Putamen (tissue), 1 donor: ENCODE measurements at places on chromosomes 6 and 20.

DNA sequence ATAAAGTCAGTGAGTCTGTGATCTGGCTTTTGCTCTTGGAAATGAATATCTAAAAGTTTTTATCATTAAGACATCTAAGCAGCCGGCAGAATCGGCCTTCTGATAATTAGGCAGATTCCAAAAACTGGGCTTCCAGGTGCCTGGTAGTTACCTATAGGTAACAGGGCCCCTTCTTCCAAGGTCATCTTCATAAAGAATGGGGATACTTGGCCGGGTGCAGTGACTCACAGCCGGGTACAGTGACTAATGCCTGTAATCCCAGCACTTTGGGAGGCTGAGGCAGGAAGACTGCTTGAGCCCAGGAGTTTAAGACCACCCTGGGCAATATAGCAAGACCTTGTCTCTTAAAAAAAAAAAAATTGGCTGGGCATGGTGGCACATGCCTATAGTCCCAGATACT lies 12.9 kb upstream of the RBL1 start:
- DNase-seq = no peak

- DNase-seq = no peak
Observed at GRCh38 chr6:28323813-28324424, 12.0 kb downstream of the ZSCAN31 start.

GRCh38 chr20:63819224-63819921 lies 11.7 kb downstream of the ZBTB46 start:
- no peak for DNase-seq

DNA sequence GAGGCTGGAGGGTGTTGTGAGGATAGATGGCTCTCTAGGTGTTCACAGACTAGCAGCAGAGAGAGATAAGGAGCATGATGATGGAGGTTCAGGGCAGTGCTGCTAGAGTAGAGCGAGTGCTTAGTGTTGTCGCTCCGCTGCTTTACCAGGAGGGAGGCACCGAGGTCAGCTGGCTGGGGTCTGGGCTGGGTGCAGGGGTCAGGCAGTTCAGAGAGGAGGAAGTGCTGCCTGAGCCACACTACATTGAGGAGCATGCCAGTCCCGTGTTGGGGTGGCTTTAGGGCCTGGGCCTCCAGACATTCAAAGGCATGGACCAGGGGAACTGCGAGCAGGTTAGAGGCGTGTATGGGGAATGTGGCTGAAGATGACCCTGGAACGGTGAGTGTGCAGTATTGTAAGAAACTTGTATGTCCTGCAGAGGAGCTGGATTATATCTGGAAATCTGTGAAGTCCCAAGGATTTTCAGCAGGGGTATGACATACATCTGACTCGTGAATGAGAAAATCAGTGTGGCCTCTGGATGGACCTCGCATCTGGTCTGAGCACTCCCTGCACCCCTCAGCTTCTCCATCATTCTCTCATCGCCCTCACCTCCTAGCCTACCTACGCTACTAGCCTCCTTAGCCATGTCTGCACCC lies 66.9 kb downstream of the IGF2R start:
- DNase-seq = no peak

GRCh38 chr20:53642196-53643030 lies 48.8 kb upstream of the ZNF217 start:
- peak; percentile 11 for DNase-seq

DNA sequence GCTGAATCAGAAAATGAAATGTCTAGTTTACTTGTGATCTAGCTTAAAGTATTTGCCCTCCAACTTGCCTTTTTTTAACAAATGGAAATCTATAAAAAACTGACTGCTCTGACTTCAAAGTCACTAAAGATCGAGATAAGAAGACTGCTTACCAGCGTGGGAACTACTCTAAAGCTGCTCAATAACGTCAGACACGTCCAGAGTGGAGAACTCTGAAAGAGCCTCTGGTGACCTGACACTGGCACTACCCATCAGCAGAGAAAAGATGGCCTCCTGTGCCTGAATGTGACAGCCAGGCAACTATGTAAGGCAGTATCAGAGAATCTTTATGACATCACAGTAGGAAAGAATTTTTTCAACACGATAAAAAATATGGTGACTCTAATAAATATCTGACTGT lies 202.1 kb upstream of the SHLD1 start:
- DNase-seq = no peak

DNA sequence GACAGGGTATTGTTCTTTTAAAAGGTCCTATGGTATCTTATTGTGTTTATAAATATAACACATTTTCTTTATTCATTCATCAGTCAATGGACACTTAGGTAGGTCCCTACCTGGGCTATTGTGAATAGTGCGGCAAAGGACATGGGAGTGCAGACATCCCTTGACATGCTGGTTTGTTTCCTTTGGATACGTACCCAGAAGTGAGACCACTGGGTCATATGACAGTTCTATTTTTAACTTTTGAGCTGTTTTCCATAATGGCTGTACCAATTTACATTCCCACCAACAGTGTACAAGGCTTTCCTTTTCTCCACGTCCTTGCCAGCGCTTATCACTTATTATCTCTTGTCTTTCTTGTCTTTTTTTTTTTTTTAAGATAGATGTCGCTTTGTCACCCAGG lies 627.5 kb downstream of the PRKN start:
- no peak for DNase-seq

DNA sequence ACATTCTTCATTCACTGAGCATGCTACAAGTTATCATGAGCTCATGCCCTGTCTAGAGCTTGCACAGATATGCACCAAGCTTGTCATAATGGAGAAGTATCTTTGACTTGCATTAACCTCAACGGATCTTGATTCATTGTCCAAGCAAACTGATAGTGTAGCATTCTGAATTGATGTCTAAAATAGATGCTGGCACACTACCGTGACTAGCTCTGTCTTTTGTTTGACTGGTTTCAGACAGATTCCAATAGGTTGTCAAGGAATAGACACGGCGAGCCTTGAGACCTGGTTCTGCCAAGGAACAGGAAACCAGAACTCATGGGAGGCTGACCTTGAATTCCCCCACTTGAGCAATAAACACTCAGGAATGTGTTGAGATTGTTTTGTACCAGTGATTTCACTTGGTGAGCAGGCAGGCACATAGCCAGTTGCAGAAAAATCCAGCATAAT lies 1153.1 kb upstream of the GJE1 start:
- DNase-seq = no peak

DNA sequence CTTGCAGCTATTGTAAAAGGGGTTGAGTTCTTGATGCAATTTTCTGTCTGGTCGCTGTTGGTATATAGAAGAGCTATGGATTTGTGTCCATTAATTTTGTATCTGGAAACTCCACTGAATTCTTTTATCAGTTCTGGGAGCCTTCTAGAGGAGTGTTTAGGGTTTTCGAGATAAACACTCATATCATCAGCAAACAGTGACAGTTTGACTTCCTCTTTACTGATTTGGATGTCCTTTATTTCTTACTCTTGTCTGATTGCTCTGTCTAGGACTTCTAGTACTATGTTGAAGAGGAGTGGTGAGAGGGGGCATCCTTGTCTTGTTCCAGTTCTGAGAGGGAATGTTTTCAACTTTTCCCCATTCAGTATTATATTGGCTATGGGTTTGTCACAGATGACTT lies 120.8 kb upstream of the SSTR4 start:
- no peak for DNase-seq

- DNase-seq = no peak
Observed at GRCh38 chr6:145609521-145609920, 125.8 kb downstream of the EPM2A start.

GRCh38 chr6:53786832-53787231 lies 8.0 kb upstream of the LRRC1 start:
- no peak for DNase-seq

GRCh38 chr6:158020272-158020711 lies 38.6 kb downstream of the SYNJ2 start:
- no peak for DNase-seq

- no peak for DNase-seq
Observed at GRCh38 chr6:38323216-38323615, 316.5 kb downstream of the BTBD9 start.

DNA sequence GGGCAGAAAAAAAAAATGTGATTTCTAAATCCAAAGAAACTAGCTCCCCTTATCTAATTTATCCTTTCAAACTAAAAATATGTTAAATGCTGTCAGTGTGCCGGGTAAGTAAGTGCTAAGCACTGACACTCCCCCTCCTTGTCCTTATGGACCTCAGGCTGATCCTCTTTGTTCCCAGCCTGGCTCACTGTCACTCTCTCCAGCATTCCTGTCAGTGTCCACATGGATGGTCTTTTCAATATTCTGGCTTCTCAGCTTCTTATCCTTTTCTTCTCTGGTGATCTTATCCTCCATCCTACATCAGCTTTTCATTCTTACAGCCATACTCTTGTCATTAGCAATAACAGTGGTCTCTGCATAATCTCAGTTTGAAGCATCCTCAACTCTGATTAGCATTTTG lies 55.0 kb downstream of the BCKDHB start:
- DNase-seq = no peak

DNA sequence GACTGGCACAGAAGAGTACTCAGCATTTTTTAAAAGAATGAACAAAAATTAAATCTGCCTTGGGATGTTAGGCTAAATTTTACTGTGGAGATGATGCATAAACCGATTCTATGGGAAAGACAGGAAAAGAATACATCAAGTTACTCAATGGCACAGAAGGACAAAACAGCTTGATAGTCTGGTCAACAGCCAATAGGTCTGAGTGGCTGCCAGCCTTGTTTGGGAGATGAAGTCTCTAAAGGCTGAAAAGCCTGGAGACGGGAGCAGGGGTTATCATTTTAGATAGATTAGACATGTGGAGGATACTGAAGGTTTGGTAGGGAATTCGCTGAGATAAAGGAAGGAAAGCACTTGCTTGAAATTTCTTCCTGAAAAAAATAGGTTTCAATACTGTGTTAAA lies 56.3 kb upstream of the LAMA2 start:
- DNase-seq = peak; percentile 20

DNA sequence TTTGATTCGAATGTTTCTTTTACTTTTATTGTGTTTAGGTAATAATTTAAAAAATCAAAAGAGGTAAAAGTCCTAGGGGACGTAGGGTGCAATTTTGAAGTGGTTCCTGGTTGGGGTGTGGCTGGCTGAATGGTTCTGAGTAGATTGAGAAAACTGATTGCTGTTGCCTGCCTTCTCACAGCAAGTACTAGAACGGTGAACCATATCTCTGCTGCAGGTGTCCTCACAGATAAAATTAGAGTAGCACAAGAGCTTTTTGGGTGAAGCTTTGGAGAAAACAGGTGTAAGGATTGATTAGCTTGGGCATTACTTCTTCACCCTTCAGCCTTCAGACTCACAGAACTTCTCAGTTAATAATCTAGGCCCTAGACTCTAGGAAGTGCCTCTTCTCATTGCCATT lies 19.8 kb upstream of the GJA10 start:
- no peak for DNase-seq

DNA sequence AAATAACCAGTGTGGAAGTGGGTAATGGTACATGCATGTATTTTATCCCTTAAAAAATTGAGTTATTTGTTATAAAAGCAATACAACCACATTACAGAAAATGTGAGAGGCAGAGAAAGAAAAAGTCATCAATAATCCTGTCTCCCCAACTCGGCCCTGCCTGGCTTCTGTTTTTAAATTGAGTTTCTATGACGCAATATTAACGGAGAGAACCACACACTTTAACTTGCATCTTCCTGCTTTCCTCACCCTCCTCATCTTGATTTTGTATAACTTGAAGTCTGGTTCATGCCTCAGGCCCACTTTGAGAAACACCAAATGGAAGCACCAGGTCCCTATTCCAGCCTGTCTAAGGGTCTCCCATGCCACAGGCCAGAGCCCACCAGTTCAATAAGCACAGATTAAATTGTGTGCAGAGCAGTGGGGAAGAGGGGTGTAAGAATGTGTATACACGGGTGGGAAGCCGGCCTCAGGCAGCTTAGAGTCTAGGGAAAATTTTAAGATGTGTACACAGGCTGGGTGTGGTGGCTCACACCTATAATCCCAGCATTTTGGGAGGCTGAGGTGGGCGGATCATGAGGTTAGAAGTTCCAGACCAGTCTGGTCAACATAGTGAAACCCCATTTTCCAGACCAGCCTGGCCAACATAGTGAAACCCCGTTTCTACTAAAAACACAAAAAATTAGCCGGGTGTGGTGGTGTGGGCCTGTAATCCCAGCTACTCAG lies 15.9 kb downstream of the KCNK5 start:
- DNase-seq = no peak

GRCh38 chr6:96649926-96650325 lies 87.0 kb downstream of the FHL5 start:
- DNase-seq = no peak

GRCh38 chr6:140542863-140543262 lies 1168.4 kb upstream of the CITED2 start:
- DNase-seq = no peak

DNA sequence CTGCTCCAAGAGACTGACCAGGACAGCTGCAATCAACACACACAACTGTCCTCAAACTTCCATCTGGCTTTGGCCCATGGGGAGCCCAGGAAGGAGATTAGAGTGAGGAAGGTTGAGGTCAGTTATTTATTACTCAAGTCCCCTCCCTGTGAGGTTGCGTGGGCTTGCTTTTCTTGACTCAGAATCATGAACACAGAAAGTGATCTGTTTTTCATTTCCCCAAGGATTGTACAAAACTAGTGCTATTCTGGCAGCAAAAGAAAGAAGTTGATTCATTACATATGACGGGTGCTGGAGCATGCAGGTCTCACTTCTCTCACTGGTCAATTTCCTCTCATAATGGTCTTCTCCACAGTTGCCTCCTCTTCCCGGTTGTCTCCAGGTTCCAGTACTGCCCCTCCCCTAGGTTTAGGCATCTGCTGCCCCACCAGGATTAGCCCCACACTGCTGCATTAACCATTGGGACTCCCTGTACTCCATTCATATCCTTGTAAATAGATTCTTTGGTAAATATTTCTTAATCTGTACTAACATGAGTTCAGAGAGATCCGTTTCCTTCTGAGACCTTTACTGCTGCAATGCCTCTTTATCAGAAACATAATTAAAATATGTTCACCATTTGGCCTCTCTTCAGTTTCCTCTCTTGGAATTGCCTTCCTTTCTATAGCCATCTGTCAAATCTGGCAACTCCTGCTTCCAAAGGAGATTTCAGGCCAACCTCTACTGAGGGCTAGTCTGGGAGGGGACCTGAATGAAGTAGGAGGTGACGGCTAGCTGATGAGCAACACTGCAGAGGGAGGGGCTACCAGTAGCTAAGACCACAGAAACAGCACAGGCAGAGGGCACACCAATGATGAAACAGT lies 888.8 kb downstream of the QKI start:
- no peak for DNase-seq

GRCh38 chr6:109372130-109372529 lies 10.1 kb downstream of the CD164 start:
- DNase-seq = no peak

DNA sequence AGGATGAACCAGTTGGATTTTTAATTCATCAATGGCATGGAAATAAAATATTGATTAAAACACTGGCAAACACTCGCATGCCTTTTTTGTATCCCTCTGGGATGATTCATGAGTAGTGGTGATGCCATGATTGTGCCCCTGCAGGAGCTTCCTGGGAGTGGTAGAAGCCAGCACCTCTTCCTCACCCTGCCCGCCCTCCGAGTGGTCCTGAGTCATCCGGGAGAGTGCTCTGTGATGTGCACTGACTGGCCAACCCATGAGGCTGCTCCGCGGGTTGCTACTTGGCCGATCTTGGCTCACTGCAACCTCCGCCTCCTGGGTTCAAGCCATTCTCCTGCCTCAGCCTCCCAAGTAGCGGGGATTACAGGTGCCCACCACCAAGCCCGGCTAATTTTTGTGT lies 27.4 kb downstream of the GJA10 start:
- no peak for DNase-seq

- DNase-seq = no peak
Observed at GRCh38 chr6:111620169-111620568, 14.5 kb upstream of the TRAF3IP2 start.

- DNase-seq = peak; percentile 36
Observed at GRCh38 chr20:30811885-30812671, 445.4 kb upstream of the DEFB115 start.

GRCh38 chr20:18377896-18378481 lies 88.8 kb downstream of the DZANK1 start:
- no peak for DNase-seq
